Natural killer cell treated with Interleukin-12 subunit alpha and Interleukin-12 subunit beta and Interleukin-15 and Interleukin-18, amount 100 ng/mL, for 72 hours (primary cell): ENCODE measurements at places on chromosomes 2 and 18. TPM values are rescaled to one million over a fixed set of nuclear protein-coding genes. Genes with fewer than 3 reads are reported as not detected.

GRCh38 chr2:74491648-74492544, 7.5 kb downstream of the LBX2 start:
- peak; percentile 44 for DNase-seq

The SLC4A3 gene
- total RNA-seq = not detected

The CRACDL gene
- total RNA-seq = not detected

- peak; percentile 69 for DNase-seq
Observed at GRCh38 chr2:237980751-237981150, 13.9 kb downstream of the UBE2F start.

The GKN2 gene
- total RNA-seq = not detected

The EDAR gene
- total RNA-seq = not detected

The CRIM1 gene
- 13.6 TPM for total RNA-seq

- DNase-seq = no peak
Observed at GRCh38 chr2:221600388-221600787, 28.3 kb upstream of the EPHA4 start.

The KCNF1 gene
- total RNA-seq = not detected

- no peak for DNase-seq
Observed at GRCh38 chr18:44541159-44541558, 139.5 kb upstream of the SETBP1 start.

The CGREF1 gene
- 0.36 TPM for total RNA-seq

- DNase-seq = no peak
Observed at GRCh38 chr2:188291617-188292347, at the start of gene GULP1. Gene GULP1 (plus strand): TSS chr2:188291874. CDS start chr2:188477703, 185,829 bp downstream.

GRCh38 chr2:155310589-155310988, 612.1 kb downstream of the KCNJ3 start:
- DNase-seq = no peak

The INPP5D gene
- 155 TPM for total RNA-seq

DNA sequence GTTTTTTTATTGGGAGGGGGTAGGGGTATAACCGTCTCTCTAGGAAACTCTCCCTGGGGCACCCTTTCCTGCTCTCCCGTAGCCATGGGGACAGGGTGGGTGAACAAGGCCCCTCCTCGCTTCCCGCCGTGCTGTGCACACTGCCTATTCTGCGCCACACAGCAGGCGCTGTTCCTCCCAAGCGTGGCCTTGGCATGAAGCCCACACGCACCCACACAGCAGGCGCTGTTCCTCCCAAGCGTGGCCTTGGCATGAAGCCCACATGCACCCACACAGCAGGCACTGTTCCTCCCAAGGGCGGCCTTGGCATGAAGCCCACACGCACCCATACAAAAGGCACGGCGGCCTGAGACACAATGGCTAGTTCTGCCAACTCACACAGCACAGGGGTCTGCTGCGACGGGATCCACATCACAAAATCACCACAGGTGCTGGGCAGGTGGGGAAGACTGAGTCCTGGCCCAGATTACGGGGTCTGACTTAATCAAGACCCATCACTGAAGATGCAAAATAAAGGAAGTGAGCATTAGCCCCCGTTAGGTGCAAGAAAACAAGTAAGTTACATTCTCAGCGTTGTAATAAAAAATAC, 46.6 kb upstream of the TPO start:
- DNase-seq = no peak

GRCh38 chr2:99862566-99862965, 279.8 kb downstream of the AFF3 start:
- DNase-seq = no peak

GRCh38 chr18:48979944-48980890, 29.5 kb upstream of the SMAD7 start:
- DNase-seq = no peak

The SPATS2L gene
- 44.4 TPM for total RNA-seq

The CEP192 gene
- total RNA-seq = 49.2 TPM

DNA sequence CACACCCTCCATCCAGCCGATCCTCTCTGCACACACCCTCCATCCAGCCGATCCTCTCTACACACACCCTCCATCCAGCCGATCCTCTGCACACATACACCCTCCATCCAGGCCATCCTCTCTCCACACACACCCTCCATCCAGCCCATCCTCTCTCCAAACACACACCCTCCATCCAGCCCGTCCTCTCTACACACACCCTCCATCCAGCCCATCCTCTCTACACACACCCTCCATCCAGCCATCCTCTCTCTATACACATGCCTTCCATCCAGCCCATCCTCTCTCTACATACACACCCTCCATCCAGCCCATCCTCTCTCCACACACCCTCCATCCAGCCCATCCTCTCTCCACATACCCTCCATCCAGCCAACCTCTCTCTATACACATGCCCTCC, 83.1 kb downstream of the EIPR1 start:
- no peak for DNase-seq

- no peak for DNase-seq
Observed at GRCh38 chr2:28507796-28508764, 12.2 kb downstream of the PLB1 start.

- DNase-seq = no peak
Observed at GRCh38 chr2:47518497-47519146, 115.7 kb downstream of the MSH2 start.

DNA sequence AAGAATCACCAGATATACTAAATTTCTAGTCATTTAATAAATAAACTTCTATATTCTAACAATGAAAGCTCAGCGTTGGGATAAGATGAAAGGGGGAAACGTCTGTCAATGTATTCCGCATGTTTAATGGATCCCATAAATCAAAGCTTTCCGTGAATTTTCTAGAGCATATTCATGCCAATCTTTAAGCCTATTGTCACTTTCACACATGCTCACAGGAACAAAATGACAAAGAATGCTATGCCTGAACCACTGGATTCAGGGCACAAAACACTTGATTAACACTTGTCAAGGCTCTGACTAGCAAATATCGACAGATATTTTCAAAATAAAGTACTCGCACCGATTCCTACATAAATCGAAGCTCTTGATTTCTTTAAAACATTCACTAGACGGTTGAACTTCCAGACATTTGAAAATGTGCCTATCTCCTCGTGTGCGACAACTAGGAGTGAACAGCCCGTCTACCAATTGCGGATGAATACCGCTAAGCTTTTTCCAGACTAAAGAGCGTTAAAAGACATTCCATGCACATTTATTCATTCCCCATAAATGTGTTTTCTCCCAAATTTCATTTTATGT, 1.8 kb downstream of the TLK1 start:
- no peak for DNase-seq

DNA sequence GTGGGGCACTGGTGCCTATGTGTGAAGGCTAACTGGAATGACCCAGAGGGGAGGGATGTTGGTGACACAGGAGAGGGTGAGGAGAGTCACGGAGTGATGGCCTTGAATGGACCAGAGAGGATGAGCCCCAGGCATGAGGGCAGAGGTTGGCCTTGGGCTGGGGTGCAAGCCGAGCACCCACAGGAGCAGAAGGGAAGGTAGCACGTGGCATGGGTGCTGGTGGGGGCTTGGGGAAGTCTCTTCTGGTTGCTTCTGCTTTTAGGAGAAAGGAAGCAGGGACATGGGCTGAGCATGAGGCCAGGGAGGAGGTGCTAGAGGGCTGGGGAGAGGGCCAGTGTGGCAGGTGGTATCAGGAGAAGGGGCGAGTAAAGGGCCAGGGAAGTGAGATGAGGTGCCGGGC, 183.8 kb downstream of the DYSF start:
- no peak for DNase-seq

The TUBA3E gene
- not detected for total RNA-seq

GRCh38 chr18:75678627-75679026, 251.1 kb upstream of the SMIM21 start:
- no peak for DNase-seq

GRCh38 chr2:162732946-162733698, 105.4 kb downstream of the KCNH7 start:
- DNase-seq = no peak

DNA sequence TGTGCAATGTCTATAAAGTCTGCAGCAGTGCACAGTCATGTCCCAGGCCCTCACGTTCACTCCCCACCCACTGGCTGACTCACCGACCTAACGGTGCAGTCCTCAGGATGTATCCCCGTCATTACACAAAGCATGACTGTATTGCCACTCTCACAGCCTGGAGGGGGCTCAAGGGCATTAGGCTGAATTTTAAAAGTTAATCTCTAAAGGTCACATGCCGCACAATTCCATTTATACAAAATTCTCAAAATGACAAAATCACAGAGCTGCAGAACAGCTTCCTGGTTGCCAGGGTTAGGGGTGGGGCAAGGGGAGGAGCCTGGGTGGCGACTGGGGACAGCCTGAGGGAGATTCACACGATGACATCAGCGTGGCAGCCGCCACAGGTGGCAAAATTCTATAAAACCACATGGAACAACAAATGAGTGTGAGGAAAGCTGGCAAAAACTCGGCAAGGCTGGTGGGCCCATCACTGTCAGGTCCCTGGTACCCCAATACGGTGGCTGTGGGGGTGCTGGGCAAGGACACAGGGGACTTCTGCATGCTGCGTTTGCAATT, 97.6 kb downstream of the NDUFA10 start:
- DNase-seq = no peak

DNA sequence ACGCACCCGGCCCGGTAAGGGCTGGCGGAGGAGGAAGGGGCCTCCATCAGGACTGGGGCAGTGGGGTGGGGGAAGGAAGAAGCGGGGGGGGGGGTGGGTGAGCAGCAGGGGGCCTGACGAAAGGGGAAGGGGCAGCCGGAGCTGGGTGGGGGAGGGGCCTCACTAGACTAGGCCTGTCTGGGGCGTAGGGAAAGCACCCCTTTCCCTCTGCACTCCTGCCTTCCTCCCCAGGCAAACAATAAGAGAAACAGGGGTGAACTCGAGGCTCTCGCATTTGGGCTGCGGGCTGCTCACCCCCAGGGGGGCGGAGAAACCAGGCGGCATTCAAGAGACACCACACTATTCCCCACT, 82.7 kb upstream of the POMC start:
- no peak for DNase-seq

DNA sequence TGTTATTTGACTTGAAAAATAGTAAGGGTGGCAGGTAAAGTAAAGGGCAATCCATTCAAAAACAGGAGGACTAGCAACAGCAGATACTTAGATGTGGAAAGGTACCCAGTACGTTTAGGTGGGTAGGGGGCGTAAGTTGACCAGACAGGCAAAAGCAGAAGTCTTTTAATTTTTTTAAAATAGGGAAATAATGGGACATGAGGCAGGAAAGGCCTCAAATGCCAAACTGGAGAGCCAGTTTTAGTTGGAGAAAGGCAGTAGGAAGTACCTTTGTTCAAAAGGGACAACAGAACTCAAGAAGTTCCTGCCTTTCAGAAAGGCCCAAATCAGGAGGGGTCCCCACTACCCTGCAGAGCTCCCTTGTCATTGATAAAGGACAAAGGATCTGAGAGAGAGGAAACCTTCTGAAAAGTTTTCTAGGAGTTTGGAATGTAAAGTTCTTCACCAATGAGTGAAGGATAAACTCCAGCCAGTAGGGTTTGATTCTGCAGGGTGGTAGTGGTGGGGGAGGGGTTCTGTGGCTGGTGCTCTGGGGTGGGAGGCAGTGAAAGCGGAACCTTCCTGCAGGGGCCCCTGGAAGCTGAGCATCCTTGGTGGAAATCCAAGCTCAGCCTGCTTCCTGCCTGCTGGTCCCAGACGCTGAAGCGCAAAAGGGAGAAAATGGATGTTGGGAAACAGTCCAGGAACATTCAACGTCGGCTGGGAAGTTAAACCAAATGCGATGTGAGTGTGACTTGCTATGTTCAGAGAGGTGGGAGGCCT, 40.1 kb downstream of the TMEM17 start:
- no peak for DNase-seq

GRCh38 chr2:49686291-49686690, 532.0 kb upstream of the FSHR start:
- no peak for DNase-seq

The TMEM131 gene
- 44.6 TPM for total RNA-seq

- peak; percentile 15 for DNase-seq
Observed at GRCh38 chr2:216700088-216700567, 4.8 kb upstream of the IGFBP5 start.

DNA sequence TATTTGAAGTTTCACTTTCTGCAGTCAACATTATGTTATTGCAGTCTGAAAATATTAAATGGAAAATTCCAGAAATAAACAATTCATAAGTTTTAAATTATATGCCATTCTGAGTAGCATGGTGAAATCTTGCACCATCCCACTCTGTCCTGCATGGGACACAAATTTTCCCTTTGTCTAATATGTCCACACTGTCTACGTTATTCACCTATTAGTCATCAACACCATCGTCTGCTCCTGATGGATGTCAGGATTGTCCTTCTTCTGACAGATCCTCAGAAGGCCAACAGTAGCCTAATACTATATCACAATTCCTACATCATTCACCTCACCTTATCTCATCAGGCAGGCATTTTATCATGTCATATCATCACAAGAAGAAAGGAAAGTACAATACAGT, 163.1 kb downstream of the TXNL1 start:
- no peak for DNase-seq

The CTIF gene
- total RNA-seq = 13.0 TPM

The ADCYAP1 gene
- not detected for total RNA-seq

DNA sequence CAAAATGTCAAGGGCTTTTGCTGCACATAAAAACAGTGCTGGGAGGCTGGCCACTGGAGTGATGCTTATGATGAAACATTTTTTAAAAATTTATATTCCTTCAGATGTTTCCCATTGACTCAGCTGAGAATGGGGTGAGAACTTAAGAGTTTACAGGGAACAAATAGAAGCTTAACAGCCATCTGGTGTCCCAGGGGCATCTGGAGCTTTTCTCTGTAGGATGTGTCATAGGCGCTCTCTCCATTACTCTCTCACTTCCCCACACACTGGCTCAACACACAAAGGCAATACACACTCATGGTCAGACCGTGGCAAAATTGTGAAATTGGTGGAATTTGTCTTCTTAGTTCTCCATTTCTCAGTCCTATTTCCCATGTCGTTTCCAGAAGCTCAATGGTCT, 783.1 kb upstream of the LRRTM1 start:
- DNase-seq = no peak

DNA sequence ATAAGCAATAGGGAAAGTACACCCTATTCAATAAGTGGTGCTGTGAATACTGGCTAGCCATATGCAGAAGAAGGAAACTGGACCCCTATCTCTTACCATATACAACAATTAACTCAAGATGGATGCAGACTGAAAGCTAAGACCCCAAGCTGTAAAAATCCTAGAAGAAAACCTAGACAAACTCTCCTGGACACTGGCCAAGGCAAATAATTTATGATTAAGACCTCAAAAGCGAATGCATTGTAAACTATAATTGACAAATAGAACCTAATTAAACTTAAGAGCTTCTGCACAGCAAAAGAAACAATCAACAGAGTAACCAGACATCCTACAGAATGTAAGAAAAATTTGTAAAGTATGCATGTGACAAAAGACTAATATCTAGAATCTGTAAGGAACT, 41.1 kb upstream of the ASXL3 start:
- no peak for DNase-seq

The AMER3 gene
- total RNA-seq = not detected

The GPR39 gene
- total RNA-seq = not detected

The TMEM163 gene
- 0.93 TPM for total RNA-seq
